ENCODE measurements at places on chromosomes 5 and 9.

GRCh38 chr9:81777482-81777881 is 88.1 kb upstream of the TLE1 start:
- DNase-seq = no peak

DNA sequence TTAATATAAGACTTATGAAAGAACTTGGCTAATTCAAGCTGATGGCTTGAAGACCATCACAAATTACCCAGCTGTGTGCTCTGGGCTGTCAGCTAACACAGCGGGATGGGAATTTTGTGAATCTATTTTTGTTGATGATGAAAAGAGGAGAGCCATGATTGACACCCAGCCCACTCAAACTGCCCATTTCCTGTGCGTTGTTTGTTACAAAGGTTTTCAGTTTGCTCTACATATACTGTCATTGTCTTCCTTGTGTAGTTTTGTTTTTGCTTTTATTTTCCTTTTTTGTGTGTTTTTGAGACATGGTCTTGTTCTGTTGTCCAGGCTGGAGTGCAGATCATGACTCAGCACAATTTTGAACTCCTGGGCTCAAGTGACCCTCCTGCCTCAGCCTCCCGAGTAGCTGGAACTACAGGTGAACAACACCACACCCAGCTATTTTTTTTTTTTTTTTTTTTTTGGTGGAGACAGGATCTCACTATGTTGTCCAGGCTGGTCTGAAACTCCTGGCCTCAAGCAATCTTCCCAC is 400.3 kb downstream of the ICE1 start:
- no peak for DNase-seq

DNA sequence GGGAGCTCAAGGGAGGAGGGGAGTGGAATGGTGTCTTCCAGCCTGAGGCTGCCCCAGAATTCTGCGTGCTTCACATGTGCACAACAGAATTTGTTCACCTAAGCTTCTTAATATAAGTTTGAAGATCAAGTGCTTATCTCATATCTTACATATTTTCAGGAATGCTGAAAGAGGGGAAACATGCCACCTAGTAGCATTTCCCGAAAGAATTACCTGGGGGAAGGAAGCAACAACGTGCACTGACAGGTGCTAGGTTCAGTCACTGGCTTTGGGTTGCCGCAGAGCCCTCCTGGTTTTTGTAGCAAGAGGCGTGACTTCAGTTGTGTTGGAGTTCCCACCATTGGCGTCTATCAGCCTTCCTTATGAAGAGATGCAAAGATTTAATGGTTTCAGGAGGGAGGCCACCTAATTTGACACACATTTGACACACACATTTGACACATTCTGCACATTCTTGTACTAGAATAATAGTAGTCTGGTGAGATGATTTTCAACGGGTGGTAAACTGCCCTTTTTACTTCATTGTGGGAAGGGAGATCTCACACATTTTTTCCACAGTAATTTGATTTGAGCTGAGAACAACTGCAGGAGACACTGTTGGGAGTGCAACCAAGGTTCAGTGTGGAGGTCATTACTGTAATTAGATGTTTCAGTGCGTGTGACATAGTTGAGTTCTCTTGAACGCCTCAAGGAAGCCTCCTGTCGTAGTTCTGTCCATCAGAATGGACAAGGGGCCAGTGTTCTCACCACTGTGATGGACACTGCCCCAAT is 481.3 kb downstream of the CCDC171 start:
- no peak for DNase-seq

DNA sequence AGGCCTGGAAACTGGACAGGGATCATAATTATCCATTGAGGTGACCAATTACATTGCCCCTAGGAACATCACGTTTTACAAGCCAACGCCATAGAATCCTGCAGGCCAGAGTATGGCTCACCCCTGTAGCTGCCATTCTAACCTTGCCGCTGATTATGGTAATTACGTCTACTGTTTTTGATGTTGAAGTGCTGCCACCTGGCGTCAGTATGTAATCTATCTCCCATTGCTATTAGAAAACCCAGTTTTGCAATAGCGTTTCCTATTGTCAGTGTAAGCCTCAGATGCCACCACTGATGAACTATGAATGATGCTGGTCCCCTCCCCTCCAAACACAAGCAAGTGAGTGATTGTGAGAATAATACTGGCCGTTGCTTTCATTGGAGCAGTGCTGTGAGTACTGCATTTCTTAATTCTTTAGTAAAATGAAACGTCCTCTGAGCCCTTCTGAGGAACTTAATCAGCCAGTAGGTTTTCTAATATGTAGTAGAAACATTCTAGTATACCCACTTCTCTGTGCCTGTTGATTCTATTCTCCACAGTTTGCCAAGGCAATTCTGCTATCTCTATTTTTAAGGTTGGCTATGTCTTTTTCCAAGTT is 100.5 kb upstream of the NMUR2 start:
- DNase-seq = no peak

DNA sequence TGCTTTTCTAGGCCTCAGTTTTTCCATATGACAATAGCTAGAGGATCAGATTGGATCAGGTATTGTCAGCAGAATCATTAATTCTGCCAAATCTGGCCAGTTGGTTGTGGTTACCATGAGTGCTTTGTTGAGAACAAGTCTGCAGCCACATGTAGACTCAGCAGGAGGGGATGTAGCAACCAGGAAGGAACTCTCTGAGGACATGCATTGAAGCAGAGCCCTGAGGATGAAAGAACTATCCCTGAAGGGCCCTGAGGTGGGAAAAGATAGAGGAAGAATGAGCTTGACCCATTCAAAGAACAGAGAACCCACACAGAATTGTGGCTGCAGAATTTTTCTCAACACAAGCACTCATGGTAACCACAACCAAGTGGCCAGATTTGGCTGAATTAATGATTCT is 60.1 kb upstream of the AFAP1L1 start:
- DNase-seq = no peak

GRCh38 chr5:32684260-32684659 is 26.9 kb upstream of the NPR3 start:
- DNase-seq = no peak

- DNase-seq = no peak
Observed at GRCh38 chr5:133373121-133373870, 239.0 kb downstream of the FSTL4 start.

DNA sequence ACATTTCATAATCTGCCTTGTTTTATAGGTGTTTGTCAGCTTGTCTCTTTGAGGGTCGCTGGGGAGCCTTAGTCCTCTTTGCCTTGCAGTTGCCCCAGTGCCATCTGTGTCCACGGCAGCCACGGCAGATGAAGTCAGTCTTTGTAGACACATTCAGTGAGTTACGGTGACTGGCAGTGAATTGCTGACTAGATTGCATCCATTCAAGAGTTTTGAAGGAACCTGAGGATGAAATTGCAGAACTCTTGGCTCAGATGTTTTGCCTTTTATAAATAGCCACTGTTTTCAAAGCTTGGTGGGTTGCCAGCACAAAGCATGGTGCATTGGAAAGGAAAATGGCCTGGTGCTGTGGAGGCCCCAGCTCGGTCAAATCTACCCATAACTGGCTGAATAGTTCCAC is 125.6 kb downstream of the TRIO start:
- DNase-seq = no peak

DNA sequence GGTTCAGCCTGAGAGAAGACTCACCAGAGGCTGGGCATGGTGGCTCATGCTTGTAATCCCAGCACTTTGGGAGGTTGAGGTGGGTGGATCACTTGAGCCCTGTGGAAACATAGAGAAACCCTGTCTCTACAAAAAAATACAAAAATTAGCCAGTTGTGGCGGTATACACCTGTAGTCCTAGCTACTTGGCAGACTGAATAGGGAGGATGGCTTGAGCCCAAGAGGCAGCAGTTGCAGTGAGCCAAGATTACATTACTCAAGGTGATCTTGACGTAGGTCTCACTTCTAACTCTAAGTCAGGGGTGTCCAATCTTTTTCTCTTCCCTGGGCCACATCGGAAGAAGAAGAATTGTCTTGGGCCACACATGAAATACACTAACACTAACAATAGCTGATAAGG is 16.2 kb upstream of the ATP6V1G1 start:
- no peak for DNase-seq

DNA sequence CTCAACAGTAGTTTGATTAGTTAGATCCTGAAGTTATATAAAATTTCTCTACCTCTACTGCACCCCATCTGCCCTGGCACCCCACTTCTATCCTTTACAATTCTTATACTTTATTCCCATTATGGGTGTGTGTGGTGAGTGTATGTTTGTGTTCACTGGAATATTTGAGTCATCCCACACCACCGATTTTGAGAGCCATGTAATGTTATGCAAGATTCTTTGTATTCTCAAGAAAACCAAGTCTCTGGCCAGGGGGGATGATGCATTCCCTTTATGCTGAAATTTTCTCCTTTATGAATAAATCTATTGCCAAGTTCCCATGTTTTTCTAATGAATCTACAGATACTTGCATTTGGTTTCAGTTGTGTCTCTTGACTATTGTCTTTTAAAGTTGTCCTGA is 266.8 kb downstream of the ARHGEF28 start:
- no peak for DNase-seq

- no peak for DNase-seq
Observed at GRCh38 chr9:109742776-109743348, 37.1 kb upstream of the PALM2AKAP2 start.

DNA sequence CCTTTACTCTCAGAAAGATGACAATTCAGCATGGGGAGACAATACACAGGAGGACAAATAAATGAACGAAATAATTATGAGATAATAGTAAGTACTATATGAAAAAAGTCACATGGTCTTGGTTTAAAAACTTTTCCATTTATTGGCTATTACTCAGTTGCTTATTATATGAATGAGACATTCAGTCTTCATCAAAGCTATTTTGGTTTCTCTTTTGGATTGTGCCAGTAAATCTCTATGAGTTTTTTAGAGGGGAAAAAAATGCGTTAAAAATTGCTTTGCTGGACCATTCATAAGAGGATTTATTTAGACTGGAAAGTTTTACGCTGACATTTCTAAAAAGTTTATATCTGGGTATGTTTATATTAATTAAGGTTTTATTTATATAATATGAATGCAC is 137.7 kb downstream of the AOPEP start:
- DNase-seq = no peak

DNA sequence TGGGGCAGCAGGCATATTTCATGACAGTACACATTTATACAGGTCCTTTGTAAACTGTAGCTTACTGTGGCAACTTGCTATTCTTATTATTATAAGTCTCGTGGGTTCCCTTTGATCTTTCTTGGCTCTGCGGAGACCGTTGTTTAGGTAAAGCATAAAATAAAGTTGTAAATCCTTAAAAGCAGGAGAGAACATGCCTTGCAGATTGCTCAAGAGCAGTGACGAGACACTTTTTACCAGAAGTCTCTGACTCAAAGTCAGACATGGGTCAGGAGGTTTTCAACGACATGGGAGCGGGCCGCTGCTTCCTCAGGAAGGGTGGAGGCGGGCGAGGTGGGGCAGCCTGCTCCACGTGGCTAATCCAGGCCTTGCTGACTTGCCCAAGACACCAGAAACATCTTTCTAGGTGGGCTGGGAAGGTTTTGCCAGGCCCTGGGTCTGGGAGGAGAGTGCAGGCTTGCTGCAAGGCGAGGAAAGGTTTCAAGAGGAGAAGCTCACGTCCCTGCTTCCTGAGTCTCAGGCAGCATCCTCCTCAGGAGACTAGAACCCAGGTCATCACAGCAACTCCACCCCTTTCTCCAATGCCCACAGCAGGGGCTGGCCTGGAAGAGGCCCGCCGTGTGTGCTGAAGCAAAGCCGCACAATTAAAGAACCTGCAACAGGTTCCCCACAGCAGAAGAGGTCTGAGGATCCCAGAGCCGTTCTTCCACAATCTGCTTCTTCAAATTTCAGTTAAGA is 6.5 kb downstream of the TBC1D2 start:
- DNase-seq = no peak

DNA sequence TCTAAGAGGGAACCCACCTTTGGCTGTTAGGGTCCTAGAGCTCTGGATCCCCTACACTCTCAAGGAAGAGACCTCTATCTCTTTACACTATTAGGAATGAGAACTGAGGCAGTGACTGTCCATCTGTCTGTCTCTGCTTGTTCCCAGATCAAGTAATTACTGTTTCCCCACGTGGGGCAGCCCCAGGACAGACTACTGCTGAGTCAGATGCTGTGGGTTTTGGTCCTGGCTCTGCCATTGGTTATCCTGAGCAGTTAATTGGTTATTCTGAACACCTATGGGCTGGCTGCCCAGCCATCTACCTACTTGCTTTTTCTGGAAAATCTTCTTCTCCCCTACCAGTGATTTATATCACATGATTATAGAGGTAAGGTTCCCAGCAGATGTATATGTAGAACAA is 33.3 kb downstream of the FBXO10 start:
- no peak for DNase-seq

GRCh38 chr5:83577036-83577636 is 105.6 kb downstream of the VCAN start:
- DNase-seq = no peak

DNA sequence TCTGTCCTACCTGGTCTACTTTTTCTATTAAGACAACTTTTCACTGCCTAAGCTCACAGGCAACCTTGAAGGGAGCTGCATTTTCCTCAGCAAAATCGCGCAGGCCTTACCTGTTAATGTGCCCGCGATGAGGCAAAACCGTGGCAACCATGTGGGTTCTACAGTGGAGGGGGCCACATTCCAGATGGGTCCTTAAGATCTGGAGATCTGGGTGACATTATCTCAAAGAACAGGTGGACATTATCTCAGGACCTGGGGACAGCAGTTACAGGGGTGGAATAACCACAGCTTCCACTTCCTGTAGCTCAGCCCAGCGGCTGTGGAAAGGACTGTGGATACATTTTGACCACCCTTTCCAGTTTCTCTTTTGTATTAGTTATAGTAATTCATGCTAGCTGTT is 112.8 kb upstream of the PTCH1 start:
- no peak for DNase-seq

DNA sequence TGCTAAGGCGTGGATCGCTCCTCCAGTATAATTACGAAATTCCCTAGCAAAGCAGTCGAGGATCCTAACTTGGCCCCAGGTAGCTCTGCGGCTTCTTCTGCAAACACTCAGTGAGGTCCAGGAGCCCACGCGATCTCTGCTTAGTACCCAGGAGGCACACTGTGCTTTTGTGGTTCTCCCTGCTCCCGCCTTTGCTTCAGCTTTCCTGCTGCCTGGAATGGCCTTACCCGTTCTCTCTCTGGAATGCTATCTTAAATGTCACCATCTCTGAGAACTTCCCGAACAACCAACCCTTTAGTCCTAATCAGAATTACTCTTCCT is 639 bp downstream of the INVS start:
- DNase-seq = no peak

- DNase-seq = no peak
Observed at GRCh38 chr5:169175733-169176132, 125.2 kb downstream of the SLIT3 start.

DNA sequence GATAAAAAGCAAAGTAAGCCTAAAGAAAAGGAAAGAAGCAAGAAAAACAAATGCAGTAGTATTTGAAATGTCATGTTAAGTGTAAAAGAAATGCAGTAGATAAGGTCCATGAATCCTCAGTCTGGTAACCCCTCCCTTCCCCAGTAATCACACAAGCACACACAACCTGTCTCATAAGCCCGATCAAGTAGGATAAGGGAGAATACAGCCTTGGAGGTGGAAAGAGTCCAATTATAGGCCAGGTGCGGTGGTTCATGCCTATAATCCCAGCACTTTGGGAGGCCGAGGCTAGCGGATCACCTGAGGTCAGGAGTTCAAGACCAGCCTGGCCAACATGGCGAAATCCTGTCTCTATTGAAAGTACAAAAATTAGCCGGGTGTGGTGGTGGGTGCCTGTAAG is 117.9 kb downstream of the GADD45G start:
- no peak for DNase-seq

GRCh38 chr9:86408121-86408520 is 53.9 kb upstream of the TUT7 start:
- DNase-seq = no peak

GRCh38 chr9:122332083-122332482 is 38.7 kb upstream of the PTGS1 start:
- DNase-seq = no peak
